ENCODE measurements at places on chromosomes 16 and 17.
A peak's percentile ranks its signal among the peaks of the same experiment; 100 is the strongest.

DNA sequence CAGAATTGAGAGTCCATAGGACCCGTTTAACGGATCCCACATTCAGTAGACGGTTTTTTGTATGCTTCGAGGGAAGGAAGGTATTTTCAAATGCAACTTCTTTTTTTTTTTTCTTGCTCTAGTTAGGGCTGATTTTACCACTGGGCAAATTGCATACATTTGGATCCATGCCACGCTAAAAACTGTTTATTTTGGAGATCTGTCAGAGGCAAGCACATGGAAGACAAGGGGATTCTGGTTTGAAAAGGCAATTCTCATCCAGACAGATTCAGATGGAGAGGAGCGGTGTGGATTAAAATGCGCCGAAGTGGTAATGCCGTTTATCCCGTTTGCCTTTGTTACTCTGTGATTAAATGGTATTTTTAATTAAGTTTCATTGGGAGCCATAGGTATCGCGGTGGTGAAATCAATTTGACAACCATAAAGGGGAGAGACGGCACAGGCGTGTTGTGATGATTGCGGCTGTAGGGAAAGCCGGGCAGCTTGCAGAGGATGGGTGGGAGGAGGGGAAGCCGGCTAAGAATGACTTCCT lies 170.4 kb downstream of the IRX3 start:
- DNase-seq, result no peak

DNA sequence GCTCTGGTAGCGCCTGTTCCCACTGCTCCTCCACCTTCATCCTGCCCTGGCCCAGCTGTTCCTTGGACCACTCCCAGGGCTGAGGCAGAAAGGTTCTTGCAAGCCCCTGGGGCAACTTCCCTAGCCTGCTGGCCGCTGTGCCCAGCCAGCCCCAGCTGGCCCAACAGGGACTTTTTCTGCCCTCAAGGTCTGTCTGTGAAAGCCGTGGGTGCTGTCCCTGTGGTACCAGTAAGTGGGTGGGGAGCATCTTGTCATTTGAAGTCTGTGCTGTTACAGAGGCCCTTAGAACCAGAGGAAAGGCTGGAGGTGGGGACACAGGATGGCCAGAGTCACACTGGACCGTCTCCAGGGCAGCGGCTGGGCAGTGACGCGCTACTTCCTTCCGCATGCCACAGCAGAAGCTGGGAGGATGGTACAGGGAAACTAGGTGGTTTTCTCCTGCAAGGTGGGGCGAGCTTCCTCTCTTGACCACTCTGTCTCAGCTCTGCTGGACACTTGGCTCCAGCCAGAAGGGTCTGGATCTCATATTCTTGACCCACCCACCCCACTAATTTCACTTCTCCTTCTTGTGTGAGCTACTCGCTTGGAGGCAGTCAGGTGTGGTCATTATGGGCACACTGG lies 87.8 kb downstream of the PLCG2 start:
- no peak for DNase-seq

DNA sequence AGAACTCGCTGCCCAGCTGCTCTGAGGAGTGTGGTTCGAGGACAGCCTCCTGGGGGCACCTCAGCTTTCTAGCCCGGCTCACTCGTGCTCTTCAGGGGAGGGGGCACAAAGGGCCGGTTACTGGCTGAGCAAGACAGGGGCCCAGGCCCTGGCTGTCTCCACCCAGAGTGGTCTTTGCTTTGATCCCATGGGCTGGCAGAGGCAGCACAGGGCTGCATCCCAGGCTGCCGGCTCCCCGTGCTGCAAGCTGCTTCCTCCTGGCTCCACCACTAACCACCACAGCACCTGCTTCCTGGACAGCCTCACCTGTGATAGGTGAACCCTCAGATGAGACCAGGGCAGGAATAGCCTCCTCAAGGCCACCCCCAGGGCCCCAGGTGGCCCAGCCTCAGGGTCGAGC lies 6.8 kb downstream of the SPPL2C start:
- DNase-seq, result no peak

DNA sequence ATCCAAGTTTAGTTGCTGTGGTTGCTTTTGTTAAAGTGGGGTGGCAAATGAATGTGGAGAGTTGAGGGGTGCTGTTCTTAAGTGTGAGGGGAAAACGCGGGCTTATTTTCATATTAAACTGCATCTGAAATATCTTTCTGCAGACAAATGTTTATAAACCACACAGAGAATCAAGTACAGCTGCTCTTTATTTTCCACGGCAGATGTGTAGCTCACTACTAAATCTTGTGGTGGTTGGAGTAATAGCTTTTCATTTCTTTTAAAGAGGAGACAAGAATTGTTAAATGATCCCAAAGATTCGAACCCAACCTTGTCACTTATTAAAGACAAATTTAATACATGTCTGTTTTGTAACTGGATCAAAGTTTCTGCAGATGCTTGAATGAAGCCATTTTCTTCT lies 2.1 kb downstream of the CLTC start:
- no peak for DNase-seq

DNA sequence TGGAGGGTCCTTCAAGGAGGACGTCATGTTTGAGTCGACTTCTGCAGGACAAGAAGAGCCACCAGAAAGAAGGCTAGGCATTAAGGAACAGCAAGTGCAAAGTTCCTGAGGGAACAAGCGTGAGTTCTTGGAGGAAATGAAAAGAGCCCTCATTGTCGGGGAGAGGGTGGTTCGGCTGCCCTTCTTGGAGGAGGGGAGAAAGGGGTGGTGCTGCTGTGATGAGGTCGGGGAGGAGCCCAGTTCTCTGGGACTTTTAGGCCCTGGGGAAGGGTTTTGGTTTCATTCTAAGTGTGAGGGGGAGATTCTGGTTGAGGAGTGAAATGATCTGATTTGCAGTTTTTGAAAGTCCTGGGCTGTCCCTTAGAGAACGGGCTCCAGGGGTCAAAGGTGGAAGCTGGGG lies 4.1 kb downstream of the BICDL2 start:
- no peak for DNase-seq

GRCh38 chr17:71883845-71884244 lies 237.0 kb upstream of the SOX9 start:
- no peak for DNase-seq

DNA sequence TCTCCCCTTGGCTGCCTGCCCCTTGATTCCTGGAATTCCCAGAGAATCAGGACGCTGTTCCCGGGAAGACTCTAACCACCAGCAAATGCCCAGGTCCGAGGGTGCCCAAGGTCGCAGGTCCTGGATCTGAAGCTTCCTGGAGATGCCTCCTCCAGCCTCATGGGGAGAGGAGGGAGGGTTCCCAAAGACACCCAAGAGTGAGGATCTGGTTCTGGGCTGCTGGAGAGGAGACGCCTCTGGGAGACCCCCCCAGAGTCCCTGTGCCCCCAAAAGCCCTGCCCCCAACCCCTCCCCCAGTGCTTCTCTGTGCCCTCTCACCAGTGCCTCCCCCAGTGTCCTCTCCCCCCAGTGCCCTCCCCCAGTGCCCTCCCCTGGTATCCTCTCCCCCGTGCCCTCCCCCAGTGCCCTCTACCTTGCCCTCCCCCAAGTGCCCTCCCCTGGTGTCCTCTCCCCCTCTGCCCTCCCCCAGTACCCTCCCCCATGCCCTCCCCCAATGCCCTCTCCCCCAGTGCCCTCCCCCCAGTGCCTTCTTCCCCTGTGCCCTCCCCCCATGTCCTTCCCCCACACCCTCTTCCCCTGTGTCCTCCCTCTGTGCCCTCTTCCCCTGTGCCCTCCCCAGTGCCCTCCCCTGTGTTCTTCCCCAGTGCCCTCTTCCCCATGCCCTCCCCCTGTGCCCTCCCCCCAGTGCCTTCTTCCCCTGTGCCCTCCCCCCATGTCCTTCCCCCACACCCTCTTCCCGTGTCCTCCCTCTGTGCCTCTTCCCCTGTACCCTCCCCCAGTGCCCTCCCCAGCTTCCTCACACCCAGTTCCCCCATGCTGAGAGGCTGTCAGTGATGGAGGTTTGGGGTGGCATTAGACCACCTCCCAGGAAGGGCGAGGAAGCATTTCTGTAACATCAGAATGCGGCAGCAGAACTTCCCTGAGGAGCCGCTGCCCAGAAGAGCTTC lies 6.3 kb upstream of the SECTM1 start:
- no peak for DNase-seq

- DNase-seq, result no peak
Measured at GRCh38 chr17:39925282-39926134, 1.9 kb downstream of the ORMDL3 start.

DNA sequence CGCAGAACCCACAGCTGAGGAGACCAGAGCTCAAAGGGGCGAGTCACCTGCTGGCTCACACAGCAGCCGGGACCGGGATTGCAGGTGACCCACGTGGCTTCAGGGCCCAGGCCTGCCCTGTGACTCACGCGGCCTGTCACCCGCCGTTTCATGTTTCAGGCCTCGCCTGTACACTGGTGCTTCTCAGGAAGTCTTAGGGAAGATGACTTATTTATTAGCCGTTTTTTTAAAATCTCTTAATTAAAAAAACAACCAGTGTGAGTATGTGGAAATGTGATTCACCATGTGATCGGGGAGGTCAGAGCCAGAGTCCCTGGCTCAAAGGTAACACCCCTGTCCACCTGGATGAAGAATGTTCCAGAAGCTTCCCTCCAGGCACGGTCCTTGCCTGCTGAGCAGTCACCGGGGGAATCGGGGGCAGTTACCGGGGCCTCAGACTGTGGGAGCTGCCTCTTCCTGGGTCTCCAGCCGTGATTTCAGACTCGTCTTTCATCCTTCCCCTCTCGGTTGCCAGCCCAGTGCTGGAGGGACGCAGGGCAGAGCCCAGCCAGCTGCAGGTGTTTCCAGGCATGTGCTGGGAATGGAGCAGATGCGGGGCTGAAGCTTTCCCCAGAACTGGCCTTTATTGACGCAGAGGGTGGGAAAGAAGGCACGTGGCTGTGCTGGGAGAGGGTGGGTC lies 49.3 kb downstream of the CMIP start:
- DNase-seq, result peak; percentile 85

- no peak for DNase-seq
Measured at GRCh38 chr16:397135-397661, at the start of gene NME4. TSS of gene NME4 (plus strand) at chr16:397199. CDS start at chr16:397223, 24 bp downstream.
